ENCODE measurements at places on chromosomes 6 and 20.

DNA sequence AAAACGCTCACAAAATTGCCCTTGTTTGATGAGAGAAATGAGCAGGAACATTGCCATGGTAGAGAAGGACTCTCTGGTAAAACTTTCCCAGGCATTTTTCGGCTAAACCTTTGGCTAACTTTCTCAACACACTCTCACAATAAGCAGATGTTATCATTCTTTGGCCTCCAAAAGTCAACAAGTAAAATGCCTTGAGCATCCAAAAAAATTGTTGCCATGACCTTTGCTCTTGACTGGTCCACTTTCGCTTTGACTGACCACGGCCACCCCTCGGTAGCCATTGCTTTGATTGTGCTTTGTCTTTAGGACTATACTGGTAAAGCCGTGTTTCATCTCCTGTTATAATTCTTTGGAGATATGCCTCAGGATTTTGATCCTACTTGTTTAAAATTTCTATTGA is 41.1 kb upstream of the PREP start:
- DNase-seq = no peak

- no peak for DNase-seq
Measured at GRCh38 chr6:124420116-124420840, 542.0 kb upstream of the RNF217 start.

GRCh38 chr6:101429270-101429669 is 35.8 kb downstream of the GRIK2 start:
- no peak for DNase-seq

DNA sequence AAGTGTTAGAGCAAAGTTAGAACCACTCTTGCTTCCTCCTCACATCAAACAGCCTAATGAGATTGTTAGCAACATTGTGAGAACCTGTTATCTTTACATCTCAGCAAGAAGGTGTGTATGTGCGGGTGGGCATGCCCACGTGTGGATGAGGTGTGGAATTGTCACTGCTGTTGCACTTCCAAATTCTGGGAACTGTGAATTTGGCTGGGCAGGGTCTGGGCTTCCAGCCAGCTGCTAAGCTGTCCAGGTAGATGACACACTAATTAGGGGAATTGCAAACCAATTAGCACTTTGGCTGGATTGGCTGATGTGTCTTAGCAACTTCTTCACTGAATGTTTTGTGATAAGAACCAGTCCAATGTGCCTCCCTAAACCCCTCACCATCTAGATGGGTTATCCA is 848.2 kb downstream of the DHX35 start:
- DNase-seq = no peak

DNA sequence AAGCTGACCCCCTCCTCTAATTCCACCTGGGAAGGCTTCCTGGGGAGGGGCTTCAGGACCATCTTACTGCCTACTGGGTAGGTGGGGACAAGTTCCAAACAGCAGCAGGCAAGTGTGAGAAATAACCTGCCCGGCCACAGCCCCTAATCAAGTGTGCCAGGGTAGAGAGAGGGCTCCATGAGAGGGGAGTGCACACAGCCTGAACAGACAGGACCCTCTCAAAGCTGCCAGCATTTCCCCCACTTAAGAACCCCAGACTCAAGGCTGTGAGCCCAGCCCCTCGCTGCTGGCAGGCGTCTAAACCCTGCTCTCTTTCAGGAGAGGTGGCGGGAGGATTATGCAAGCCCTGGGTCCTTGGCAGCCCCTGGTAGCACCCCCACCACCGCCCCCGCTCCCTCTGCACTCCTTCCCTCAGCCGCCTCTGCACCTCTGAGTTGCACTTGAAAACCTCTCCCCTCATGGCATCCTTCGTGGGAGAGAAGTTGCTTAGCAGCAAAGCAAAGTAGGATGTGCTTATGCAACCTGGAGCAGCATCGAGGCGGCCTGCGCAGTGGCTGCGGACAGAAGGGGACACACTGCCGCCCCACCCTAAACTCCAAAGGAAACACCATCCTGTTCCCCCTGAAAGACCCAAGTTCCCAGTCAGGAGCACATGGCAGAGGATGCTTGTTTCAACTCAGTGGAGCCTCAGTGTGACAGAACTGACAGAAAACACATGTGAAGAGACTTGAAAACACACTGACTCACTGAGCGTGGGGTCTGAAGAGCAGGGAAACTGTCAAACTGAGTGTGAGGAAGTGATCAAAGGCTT is 10.5 kb downstream of the DDRGK1 start:
- DNase-seq = no peak

DNA sequence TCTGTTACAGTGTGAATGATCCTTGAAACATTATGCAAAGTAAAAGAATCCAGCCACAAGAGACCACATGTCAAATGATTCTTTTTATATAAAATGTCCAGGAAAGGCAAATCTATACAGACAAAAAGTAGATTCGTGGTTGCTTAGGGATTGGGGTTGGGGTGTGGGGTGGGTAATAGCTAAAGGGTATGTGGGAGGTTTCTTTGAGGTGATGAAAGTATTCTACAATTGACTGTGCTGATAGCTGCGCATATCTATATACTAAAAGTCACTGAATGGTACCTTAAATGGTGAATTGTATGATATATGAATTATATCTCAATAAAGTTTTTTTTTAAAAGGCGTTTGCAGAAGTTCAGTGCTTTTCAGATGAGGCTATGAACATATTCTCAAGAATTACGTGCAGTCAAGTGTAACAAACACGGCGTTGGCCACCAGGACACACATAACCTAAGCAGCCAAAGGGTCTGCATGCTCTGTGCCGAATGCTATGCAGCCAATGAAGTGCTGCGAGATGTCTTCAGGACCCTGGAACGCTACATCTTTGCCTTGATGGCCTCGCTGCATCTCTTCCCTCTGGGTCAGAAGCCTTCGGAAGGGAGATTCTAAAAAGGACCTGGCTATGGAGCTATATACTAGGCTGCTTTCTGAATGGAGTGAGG is 96.9 kb downstream of the SCML4 start:
- no peak for DNase-seq

GRCh38 chr6:131419702-131420101 is 153.3 kb upstream of the ARG1 start:
- DNase-seq = no peak

GRCh38 chr6:85424981-85425380 is 24.9 kb upstream of the NT5E start:
- DNase-seq = no peak

GRCh38 chr6:140817176-140817575 is 1315.5 kb upstream of the GJE1 start:
- no peak for DNase-seq

GRCh38 chr20:40565682-40566040 is 123.4 kb downstream of the MAFB start:
- no peak for DNase-seq

DNA sequence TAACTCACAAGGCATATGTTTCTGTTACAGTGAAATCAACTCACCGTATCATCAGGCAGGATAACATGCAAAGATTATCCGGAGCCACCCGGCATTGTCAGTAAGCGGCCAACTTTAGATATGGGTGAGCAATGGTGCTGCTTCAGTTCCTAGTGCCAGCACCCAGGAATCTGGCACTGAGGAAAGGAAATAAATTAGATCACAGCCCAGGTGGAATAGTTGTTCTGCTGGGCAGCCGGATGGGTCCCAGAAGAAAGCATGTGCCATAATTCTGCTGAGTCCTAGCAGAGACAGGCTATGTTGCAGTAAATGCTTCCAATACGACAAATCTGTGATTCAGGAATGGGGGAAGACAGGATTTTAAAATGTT is 183.6 kb upstream of the SPTLC3 start:
- no peak for DNase-seq

DNA sequence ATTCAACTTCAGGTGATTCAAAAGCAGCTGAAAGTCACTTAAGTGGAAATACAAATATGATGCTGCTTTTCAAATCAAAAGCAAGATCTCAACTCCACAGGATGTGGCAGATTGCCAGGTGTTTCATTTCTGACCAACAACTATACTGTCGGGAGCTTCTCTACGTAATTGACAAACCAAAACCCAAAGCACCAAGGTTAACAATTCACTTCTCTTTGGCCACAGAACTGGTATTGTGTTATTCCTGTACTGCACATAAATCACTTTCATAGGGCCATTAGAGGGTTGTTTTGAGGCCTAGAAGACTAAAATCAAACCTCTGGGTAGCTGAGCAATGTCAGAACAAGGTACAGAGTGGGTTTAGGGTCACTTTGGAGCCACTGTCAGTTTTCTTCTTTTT is 169.7 kb downstream of the HAO1 start:
- no peak for DNase-seq

DNA sequence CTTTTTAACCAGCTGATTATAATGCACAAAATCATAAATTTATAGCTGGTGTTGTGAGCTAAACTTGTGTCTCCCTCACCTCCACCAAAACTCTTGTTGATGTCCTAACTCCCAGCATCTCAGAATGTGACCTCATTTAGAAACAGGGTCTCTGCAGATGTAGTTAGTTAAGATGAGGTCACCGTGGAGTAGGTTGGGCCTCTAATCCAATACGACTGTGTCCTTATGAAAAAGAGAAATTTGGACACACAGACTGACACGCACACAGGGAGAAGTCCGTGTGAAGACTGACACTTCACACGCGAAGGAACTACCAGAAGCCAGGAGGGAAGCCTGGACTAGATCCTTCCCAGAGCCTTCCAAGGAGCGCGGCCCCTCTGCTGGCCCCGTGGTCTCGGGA is 46.5 kb downstream of the TRAM2 start:
- no peak for DNase-seq

- DNase-seq = no peak
Measured at GRCh38 chr20:11124849-11125505, 451.2 kb upstream of the JAG1 start.

GRCh38 chr20:45053430-45054351 is 47.2 kb downstream of the KCNS1 start:
- DNase-seq = no peak

DNA sequence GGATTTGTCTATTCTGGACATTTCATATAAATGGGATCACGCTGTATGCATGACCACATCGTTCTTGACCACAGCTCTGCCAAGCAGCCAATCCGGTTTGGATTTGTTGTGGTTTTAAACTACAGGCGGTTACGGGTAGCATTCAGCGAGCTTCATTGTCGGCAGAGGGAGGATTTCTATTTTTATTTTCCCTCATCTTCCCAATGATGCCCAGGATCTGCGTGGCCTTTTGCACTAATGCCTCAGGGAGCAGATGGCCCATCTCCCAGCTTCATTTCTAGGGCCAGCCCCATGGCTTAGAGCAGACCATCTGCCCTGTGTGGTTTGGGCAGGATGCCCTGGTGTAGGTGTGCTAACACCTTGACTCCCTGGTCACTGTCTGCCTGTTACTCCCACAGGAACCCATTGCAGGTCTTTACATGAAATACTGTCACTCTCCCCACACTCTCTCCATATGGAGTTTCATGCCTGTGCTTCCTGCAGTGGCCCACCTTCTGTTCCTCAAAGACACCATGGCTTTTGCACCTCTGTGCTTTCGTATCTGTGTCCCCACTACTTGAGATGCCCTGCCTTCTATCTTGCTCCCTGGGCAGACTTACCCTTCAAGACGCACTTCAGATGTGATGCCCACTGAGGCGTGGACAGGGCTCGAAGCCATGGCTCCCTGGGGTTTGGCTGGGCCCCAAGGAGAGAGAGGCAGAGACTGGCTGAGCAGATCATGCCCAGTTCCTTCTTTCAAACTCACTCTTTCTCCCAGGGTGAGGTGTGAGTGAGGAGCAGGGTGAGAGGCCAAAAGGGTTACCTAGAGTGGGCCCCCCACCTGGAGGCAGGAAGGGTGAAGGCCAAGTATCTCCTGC is 26.0 kb downstream of the SDCBP2 start:
- no peak for DNase-seq

GRCh38 chr20:13717631-13718044 is 67.1 kb downstream of the ESF1 start:
- no peak for DNase-seq

DNA sequence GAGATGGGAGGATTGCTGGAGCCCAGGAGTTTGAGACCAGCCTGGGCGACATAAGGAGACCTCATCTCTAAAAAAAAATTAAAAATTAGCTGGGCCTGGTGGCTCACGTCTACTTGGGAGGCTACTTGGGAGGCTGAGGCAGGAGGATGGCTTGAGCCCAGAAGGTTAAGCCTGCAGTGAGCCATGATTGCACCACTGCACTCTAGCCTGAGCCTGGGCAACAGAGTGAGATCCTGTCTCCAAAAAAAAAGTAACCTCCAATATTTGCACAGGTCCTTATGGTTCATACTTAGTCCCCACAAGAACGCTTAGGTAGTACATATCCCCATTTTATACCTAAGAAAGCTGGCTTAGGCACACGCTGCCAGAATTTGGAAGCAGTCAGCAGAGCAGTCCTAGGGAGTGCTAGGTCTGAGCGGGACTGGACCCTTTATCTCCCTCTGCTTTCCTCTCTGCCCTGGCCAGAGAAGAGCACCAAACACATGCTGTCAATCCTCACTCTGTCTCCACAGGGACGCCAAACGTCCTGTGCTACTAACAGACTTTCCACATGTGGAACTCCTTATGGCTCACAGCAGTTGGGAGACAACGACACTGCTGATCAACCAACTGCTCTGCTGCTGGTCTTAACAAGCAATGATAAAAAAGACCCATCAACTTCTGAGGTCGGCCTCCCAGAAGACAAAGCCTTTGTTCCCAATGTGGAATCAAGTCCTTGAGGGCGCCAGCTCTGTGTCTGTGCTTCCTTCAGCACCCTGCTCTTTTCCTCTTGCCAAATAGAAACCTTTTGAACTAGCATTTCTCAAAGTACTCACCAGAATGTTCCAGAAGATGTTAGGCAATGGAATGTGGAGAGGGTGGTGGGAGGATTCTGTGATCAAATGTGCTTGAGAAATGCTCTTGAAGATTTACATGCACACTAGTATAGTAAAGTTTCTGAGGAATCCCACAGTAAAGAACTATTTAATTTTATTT is 226.3 kb upstream of the DTNBP1 start:
- no peak for DNase-seq

DNA sequence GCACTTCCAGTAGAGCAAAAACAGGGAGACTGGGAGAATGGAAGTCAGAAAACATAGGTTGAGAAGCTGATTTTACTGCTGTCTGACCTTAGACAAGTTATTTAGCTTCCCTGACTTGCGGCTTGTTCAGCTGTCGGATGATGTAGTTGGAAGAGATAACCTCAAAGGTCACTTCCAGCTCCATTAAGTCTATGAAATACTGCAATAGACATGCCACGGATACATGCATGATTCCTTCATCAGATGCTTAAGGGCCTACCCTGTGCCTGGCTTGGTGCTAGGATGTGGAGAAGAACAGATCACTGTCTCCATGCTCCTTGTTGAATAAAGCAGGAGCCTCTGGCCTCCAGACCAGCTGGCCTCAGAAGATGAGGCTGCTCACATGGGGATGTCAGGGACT is 43.7 kb downstream of the FYN start:
- no peak for DNase-seq

Measured in ovary (tissue), 10 donors.